ENCODE measurements at places on chromosomes 7 and 10. TPM values are rescaled to one million over a fixed set of nuclear protein-coding genes. Genes with fewer than 3 reads are reported as not detected.

VAX1 gene
- total RNA-seq = 0.23 TPM

DKK1 gene
- total RNA-seq = 3.3 TPM

UROS gene
- total RNA-seq = 54.0 TPM

ZNF467 gene
- 1.9 TPM for total RNA-seq

OPALIN gene
- not detected for total RNA-seq

HOXA5 gene
- 3.2 TPM for total RNA-seq

ZNRF2 gene
- 5.4 TPM for total RNA-seq

CCDC7 gene
- total RNA-seq = 5.4 TPM

GRM3 gene
- total RNA-seq = 3.4 TPM

SLC13A1 gene
- total RNA-seq = not detected

ZNF33A gene
- 28.6 TPM for total RNA-seq

CYP26C1 gene
- total RNA-seq = 0.37 TPM

ENTPD1 gene
- 0.37 TPM for total RNA-seq
